Right lung (tissue), 10 donors: ENCODE measurements at places on chromosomes 16 and 17. TPM values are rescaled to one million over a fixed set of nuclear protein-coding genes. Genes with fewer than 3 reads are reported as not detected.

The ITGAX gene
- polyA plus RNA-seq: 1.9 TPM

The NLGN2 gene
- polyA plus RNA-seq: 34.2 TPM

DNA sequence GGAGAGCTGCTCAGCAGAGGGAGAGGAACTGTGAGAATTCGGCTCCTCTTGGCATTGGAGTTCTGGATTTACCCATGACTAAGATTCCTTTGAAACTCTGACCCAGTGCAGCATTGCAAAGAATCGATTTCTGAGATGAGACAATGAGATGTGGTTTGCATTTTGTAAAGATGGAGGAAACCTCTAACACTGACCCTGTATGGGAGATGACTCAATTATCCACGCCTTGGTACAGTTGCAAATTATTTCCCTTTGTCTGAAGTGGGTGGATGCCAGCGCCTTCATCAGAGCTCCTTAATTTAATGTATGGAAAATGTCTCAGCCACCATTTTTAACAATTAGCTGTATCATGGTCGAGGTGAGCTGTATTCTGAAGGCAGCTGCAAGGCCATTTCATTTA, 53.4 kb downstream of the NUP93 start:
- DNase-seq: no peak

DNA sequence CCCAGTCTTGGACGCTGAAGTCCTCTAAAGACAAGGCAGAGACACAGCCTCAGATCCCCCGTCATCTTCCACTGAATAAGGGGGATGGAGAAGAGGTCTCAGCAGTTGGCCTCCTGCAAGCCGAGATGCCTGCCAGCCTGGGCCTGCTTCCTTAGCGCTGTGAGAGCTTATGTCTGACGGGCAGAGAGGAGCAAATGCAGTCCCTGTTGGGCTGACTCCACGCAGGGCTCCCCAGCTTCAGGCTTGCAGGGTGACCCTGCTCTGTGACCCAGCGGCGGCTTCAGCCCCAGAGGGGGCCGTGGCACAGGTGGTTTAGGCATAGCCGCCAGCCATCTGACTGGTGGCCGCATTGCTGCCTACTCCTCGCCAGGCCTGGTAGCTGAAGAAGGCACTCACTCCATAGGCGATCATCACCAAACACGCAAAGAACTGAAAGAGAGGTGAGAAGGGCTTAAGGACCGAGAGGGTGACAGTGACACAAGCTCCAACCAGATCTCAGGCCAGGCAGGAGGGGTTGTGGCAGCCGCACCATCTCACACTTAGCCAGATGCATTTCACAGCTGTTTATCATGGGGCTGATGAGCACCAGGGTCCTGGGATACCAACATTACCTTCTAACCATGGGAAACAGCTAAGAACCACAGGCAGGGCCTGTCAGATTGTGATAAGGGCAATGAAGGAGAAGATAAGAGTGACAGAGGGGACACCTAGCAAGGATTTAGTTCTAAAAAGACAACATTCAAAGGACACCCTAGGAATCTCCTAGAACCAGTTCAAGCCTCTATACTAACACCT, 11.7 kb downstream of the ARL2BP start:
- no peak for DNase-seq

- DNase-seq: no peak
These were observed 10.1 kb upstream of the COG1 start for GRCh38 chr17:73182616-73183310.

DNA sequence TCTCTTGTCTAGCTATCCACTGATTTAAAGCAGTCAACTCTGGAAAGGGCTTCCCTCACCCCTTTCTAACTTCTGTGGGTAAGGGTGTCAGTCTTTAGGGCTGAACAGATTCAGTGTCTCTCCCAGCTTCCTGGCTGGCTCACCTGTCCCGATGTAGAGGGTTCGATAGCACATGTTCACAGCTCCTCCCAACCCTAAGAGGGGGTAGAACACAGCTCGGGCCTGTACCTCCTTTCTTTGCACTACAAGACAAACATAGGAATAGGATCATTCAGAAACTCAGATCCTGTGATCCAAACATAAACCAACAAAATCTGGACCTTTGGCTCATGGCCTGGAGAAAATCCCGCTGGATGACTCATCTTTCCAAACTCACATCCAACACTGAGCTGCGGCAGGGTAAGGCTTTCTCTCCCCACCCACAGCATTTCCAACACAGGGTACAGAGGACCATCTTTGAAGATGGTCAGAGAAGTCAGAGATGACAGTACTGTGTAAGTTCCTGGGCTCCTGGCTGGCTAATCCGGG, 5.8 kb upstream of the DHRS13 start:
- no peak for DNase-seq

DNA sequence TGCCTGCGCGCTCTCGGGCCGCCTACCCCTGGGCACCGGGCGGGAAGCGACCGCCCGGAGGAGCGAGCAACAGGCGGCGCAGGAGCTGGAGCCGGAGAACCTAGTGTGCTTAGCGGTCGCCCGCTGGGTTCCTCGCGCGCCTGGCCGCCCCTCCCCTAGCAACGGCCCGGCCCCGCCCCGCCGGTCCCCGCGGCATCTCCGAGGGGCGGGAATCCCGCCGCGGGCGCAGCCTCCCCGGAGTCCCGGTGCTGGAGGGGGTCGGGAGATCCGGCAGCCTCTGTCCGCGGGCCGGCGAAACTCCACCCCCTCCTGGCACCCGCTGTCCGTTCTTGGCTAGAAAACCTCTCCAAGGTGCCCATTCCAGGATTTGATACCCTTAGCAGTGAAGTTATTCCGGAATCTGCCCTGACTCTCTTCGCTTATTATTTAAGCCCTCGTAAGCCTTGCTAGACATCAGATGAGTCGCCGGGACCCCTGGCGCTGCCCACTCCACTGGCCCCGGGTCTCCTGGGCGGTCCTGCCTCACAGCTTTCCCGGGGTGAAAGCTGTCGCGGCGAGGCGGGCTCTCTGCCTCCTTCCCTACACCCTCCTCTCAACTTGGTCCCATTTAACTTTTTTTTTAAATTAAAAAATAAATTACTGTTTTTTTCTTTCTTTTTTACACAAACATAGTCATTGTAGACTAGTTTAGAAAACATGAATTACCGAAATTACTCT, at the start of gene RPRML:
RPRML (minus strand) TSS at position 107 of the 717 bp plus-strand sequence. CDS start 246 bp downstream, outside the sequence.
- DNase-seq: peak; percentile 19

DNA sequence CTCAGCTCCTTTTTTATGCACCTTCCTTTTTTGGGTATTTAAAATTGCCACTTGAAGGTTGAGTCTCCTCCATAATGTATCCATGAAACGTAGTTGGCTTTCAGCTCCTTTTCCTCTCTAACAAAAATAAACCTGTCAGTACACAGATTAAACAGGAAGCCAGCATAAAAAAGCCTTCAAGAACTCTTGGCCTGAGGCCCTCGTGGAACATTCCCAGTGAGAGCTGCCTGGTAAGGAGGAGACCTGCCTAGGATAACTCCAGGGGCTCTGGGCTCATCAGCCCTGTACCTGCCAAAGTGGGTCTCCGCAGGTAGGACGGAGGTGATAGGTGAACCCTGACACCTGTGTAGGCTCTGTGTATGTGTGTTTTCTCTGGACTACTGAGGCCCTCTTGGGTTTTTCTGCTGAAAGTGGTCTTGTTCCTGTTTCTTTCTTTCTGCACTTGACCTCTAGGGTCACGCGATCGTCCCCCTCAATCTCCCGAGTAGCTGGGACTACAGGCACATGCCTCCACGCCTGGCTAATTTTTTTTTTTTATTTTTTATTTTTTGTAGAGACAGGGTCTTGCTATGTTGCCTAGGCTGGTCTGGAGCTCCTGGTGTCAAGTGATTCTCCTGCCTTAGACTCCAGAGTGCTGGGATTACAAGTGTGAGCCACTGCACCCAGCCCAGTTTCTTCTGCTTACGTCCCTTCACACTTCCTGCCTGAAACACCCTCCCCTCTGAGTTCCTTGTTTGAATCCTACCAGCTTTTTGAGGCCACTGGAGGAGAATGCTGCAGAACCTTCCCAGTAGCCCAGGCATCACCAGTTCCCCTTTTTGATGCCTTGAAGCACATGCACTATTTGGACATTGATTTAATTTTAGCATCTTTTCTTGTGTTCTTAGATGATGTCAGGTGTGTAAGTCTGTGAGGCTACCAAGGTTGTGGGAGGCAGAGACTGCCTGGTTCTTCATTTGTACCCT, 9.8 kb downstream of the PGS1 start:
- no peak for DNase-seq

- peak; percentile 14 for DNase-seq
These were observed 541 bp downstream of the ACACA start for GRCh38 chr17:37405955-37406634.

GRCh38 chr16:62404842-62405611, 368.8 kb upstream of the CDH8 start:
- no peak for DNase-seq

- DNase-seq: no peak
These were observed 724 bp downstream of the GAA start for GRCh38 chr17:80101946-80102663.

DNA sequence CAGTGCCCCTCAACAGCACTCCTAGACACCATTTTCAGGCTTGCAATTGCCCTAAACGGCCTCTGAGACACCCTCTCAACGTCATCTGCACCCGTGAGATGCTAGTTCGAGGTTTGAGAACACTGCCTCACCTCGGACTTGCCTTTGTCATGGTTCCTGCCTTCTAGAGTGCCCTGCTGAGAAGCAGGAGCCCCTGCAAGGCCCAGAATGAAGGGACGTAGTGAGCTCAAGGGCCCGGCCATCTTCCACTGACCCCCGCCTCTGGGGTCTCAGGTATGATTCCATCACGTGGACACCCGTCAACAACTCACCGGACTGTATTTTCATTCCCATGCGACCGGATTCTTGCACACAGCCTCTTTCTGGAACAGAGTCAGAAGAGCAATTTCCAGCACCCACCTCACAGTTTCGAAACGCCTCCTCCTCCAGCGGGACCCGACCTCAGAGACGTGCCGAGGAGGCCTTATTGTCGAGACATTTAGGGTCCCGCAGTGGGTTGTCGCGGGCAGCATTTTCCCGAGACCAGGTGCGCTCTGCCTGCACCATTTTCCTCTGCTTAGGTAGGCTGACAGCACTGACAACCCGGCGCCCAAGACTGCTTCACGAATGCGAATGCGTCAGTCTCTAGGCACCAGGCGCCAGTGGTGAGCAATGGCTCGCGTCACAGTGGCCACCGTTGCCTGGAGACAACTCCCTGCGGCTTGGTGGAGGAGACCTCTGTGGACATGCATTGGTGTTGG, 999.9 kb downstream of the KCNJ18 start:
- DNase-seq: no peak

GRCh38 chr16:55149622-55150021, 174.4 kb upstream of the IRX6 start:
- DNase-seq: no peak

DNA sequence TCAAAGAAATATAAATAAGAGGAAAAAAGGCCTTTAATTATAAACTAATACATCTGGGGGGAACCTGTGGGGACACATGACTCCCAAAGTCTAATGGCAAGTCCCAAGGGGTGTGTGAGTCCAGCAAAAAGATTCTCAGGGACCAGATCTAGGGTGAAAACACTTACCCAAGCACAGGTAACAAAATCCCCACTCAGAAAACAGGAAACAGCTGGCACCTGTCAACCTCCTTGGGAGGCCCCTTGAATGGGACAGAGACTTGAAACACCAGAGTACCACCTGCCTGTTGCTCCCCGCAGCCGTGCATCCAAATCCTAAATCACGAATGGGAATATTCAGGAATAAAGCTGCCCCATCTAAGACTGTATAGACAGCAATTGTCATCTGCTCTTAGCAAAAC, 461.2 kb upstream of the CDH5 start:
- DNase-seq: no peak

GRCh38 chr16:10554569-10554968, 25.8 kb downstream of the EMP2 start:
- no peak for DNase-seq
